ENCODE measurements at places on chromosomes 3 and 15.
A peak's percentile ranks its signal among the peaks of the same experiment; 100 is the strongest.

DNA sequence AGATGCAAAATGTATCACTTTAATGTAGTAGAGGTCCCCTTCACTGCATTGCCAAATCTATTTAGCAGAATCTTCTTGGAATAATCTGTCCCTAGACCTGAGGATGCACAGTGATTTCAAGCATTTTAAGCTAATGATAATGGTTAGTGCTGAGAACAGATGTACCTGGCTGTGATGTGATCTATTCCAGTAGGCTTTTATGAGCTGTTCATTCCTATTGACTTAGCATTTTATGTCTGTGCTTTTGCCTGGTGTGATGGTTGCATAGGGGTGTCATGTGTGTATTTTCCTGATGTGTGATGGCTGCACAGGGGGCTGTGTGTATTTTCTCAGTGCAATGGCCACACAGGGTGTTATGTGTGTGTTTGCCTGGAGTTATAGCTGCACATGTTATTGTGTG, 272.9 kb downstream of the TIGIT start:
- H3K27me3 ChIP-seq, result no peaks in the 10 kb centered on the region
- DNase-seq, result no peak
- peaks cover 12% of the 10 kb centered on the region for H3K36me3 ChIP-seq
- no peak overlapping the region for H3K27ac ChIP-seq
- peaks cover 11% of the 10 kb centered on the region for H3K4me1 ChIP-seq

- H3K4me1 ChIP-seq, result peaks cover 9% of the 10 kb centered on the region
- no peak for DNase-seq
- H3K4me3 ChIP-seq, result no peak overlapping the region
- no peaks in the 10 kb centered on the region for H3K36me3 ChIP-seq
- no peak overlapping the region for H3K27ac ChIP-seq
Measured at GRCh38 chr3:161770484-161771386, 274.1 kb downstream of the OTOL1 start.

GRCh38 chr3:13111173-13111872, 38.1 kb upstream of the IQSEC1 start:
- H3K4me1 ChIP-seq, result peaks cover 8% of the 10 kb centered on the region
- no peak overlapping the region for H3K4me3 ChIP-seq
- DNase-seq, result no peak
- no peaks in the 10 kb centered on the region for H3K36me3 ChIP-seq
- H3K27ac ChIP-seq, result no peak overlapping the region

DNA sequence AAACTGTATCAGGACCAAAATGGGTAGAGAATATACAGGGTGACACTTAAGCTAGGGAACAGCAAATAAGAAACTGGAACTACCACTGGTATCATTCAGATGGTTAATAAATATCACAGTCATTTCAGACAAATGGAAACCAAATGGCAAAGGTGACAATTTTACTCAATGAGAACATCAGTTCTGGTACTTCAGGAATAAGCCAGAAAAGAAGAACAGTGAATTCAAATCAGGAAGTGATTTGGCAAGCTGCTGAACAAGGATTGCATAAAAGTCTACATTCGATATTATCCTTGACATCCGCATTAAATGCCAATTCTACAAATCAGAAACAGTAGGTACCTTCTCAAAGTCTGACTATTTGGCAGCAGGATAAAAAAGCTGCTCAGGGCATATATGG, 23.5 kb upstream of the STIMATE start:
- no peak overlapping the region for H3K4me3 ChIP-seq
- H3K27ac ChIP-seq, result peak overlapping the region; percentile 34
- no peaks in the 10 kb centered on the region for H3K27me3 ChIP-seq
- DNase-seq, result no peak
- H3K4me1 ChIP-seq, result peaks cover 9% of the 10 kb centered on the region

GRCh38 chr15:59152694-59153450, 47.9 kb downstream of the CCNB2 start:
- no peak for DNase-seq
- no peak overlapping the region for H3K27ac ChIP-seq
- H3K4me3 ChIP-seq, result no peak overlapping the region
- H3K27me3 ChIP-seq, result no peaks in the 10 kb centered on the region
- H3K36me3 ChIP-seq, result no peaks in the 10 kb centered on the region

DNA sequence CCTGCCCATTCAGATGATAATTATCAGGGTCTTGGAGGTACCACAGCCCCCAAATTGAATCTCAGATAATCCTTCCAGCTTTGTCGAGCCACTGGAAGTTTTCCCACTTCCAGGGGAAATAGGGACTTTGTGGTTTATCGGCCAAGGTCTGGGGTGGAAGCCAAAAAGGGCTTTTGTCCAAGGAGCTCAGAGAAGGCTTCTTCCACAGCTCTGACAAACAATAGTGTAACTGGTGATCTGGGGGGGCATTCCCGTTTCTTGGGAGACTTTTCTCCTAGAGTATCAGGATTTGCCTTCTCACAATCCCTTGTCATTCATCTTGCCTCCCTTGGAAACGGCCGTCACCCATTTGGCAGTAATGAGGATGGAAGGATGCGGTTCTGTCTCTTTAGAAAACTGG, 18.4 kb downstream of the SRGAP3 start:
- no peak overlapping the region for H3K27ac ChIP-seq
- no peak overlapping the region for H3K4me3 ChIP-seq
- no peaks in the 10 kb centered on the region for H3K36me3 ChIP-seq

- H3K27ac ChIP-seq, result no peak overlapping the region
- H3K4me1 ChIP-seq, result peaks cover 44% of the 10 kb centered on the region
- no peak for DNase-seq
- peaks cover 11% of the 10 kb centered on the region for H3K36me3 ChIP-seq
- no peaks in the 10 kb centered on the region for H3K27me3 ChIP-seq
- no peak overlapping the region for H3K4me3 ChIP-seq
Measured at GRCh38 chr3:99879275-99879674, 61.6 kb downstream of the CMSS1 start.

DNA sequence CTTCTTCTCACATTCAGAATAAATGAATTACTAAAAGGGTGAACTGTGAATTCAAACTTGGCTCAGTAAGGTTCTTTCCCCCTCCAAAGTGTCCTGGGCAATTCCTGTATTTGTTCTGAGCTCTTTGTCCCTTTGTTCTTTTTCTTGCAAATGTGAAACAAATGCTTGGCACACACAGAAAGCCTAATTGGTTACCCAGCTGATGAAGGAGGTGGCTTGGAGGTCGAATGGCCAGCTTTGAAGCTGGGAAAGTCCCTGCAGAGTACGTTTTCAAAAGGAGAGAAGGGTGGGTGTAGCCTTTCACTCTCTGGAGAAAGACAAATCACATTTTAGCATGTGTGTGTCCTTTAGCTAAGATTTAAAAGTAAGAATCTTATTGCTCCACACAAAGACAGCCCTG, 154.4 kb downstream of the PEX5L start:
- peaks cover 6% of the 10 kb centered on the region for H3K4me1 ChIP-seq
- H3K4me3 ChIP-seq, result no peak overlapping the region
- H3K36me3 ChIP-seq, result no peaks in the 10 kb centered on the region
- no peaks in the 10 kb centered on the region for H3K27me3 ChIP-seq

DNA sequence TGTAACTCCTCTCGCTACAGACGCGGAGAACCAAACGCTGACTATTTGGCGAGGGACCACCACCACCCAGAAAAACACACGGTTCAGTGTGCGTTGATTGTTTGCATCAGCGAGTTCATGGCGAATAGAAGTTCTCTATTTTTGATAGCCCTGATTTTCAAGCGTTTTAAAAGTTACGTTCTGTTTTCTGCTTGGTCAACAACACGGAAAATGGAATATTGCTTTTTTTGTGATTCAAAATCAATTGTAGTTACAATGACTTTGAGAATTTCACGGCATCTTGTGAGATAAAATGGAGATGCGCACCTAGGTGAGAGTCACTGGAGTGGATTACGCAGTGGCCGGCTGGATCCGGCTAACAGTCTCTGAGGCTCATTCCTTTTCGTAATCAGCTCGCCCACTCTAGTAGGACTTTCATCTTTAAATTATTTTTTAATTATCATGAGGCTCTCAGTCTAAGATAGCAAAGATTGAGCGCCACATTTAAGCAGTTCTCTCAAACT, 54.8 kb downstream of the CCDC54 start:
- H3K36me3 ChIP-seq, result peaks cover 1% of the 10 kb centered on the region
- H3K27me3 ChIP-seq, result no peaks in the 10 kb centered on the region
- H3K4me1 ChIP-seq, result peaks cover 21% of the 10 kb centered on the region
- peak overlapping the region; percentile 81 for H3K4me3 ChIP-seq

All from activated T-cell treated with anti-CD3 and anti-CD28 coated beads, Interleukin-2, amount 50 U/mL, for 24 hours (primary cell).